ENCODE measurements at places on chromosomes 6 and 20.

GRCh38 chr20:12047838-12048432 is 130.2 kb downstream of the BTBD3 start:
- peak; percentile 44 for DNase-seq

DNA sequence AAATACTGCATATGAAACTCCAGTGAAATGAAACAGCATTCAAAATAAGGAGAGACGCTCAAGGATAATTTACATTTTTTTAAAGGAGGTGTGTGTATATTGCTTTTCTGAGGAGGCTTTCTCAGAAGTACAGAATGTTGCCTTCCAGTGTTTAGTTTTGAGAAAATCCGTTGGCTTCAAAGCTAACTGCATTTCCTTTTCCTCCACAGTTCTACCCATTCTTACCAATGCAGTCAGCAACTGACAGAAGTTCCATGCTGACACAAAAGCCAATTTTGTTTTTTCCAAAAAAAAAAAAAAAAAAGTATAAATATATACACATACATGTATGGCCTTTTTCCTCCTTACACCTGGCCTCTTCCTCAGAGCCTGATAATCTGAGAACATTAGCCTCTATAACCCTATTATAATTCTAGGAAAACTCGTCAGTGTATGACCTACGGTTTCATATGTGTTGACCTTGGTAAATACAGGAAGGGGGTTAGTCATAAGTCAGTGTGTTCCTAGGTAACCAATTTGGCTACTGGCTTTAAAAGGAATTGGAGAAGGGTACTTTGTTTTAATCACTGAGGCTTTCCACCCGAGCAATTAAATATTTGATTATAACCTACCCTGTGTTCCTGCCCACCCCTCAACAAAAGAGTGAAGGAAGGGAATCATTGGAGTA is 24.2 kb downstream of the MGME1 start:
- DNase-seq = no peak

DNA sequence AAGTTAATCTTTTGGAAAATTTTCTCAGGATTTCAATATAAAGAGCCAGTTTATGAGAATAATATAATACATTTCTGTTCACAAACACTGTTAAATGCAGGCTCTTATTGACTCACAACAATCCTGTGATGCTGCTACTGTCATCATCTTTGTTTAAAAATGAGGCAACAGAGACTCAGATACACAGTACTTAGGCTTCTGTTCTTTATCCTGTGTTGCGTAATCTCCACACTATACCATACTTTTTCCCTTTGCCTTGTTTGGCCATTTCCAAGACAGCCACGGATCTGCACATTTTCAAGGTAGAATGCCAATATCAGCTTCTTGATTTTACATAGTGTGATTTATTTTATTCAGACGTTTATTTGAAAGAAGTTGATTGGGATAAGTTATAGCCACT is 699.0 kb upstream of the CITED2 start:
- no peak for DNase-seq

- no peak for DNase-seq
Measured at GRCh38 chr20:25360631-25361286, 29.9 kb downstream of the ABHD12 start.

DNA sequence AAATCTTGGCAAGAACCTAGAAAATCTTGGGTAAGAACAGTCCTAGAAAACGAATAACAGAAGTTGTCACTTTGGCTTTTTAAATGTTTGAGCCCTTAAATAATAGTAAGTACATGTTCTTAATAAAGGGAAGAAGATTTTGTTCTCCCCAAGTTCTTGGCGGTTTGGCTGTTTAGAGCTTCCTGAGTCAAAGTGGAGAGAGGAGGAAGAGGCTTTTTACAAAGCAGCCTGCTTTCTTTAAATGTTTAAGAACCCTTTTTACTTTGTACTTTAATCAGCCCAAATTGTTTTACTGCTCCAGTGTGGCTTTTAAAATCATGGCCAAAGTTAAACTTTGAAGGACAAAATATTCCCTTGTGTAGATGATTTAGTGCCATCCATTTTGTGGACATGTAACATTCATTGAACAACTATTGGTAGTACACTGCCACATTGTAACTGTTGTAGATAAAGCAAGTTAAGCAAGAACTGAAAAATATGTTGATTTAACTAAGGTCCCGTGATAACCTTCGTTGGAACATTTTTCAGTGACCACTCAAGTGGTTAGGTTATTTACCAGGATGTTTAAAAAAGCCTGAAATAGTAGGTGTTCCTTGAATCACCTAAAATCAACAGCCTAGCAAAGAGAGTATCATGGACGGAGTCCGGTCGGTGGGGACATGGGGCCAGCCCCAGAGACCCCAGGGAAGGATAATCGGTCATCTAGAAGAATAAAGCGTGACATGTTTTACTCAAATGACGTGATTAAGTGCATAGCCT is 2.4 kb downstream of the AMD1 start:
- DNase-seq = no peak

Measured in NCI-H774 (cell line).